ENCODE measurements at places on chromosomes 5 and 9.

- DNase-seq: no peak
These were observed 419.6 kb downstream of the DNAH5 start for GRCh38 chr5:13524936-13525335.

- DNase-seq: peak; percentile 94
These were observed at the start of gene SLC22A5 for GRCh38 chr5:132369474-132370180. TSS of gene SLC22A5 (plus strand) at chr5:132369710. CDS start at chr5:132369973, 263 bp downstream.

DNA sequence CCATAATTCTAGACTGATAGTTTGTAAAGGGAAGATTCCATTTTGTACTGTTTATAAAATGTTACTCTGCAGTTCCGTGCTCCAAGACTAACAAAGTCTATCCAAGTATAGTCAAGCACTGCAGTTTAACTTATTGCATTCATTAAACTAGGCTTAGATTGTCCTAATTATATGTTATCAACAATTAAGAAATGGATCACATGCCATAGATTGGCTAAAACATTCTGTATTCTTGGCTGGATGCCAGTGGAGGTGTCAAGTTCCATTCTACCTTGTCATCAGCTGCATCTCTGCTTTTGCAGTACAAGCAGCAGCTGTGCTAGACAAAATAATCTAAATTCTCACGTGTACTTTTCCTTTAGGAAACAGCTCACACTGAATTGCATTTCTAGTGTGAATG, 69.4 kb upstream of the MEF2C start:
- no peak for DNase-seq

GRCh38 chr9:114371973-114372917, 15.5 kb downstream of the AKNA start:
- peak; percentile 83 for DNase-seq

GRCh38 chr5:44885903-44886302, 77.2 kb downstream of the MRPS30 start:
- DNase-seq: no peak

DNA sequence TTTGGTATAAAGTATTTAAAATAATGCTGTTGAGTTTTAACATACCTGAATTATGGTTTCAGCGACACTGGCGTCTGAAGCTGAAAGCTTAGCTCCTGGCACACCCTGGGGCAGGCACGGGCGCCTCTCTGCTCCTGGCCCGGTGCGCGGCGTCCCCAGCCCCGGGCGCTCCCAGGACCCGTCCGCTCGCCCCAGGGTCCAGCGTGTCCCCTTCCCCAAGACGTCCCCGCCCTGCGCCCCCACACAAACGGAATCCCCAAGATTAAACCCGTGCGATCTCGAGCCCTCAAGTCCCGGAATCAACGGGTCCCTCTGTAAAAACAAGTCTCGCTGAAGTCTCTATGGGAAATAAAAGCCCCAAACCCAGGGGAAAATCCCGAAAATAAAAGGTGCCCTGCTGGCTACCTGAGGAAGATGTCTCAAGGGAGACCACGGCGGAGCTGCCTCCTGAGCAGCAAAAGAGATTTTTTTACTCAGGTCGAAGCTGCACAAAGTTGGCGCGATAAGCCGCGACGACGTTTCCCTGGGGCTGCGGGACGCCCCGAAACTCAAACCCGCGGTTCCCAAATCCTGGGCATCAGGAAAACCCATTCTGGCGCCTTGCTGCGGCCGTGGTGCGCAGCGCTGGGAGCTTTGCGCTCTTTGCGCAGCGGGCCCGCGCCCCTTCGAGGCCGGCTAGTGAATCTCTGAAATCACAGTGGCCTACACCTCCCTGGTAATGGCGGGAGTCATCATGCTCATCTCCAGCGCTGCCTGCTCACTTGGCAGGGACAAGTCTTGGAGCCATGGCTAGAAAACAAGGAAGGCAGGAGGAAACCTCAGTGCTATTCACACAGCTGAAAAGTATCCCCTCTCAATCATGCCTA, 6.3 kb upstream of the IFNA8 start:
- DNase-seq: peak; percentile 51

- peak; percentile 92 for DNase-seq
These were observed 57.3 kb upstream of the SLC28A3 start for GRCh38 chr9:84397822-84398221.

DNA sequence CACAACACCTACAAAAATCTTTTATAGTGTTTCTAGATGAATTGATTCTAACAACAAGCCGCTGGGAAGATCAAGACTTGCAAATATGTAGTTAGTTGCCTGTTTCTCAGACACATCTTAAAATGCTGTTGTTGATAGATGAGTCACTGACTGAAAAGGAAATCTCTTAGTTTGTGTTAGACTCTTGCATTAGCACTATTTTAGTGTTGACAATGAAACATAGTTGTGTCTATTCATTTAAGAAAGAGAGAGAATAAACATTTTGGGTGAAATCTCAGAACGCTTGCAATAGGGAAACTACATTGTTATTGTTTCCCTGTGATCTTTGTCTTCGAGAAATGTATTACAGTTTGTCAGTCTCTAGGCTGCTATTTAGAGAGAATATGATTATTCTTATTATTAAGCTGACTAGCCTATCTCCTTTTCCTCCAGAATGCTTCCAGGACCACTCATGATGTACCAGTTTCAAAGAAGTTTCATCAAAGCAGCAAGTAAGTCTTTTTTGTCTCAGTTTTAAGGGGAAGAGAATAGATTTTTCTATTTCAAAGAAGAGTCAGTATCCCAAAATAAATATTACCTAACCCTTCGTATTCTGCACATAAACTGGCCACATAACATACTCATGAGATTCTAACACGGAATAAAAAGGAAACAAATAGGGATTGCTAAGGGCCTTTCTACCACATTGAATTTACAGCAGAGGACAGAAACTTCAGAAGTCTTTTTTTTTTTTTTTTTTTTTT, 285.6 kb downstream of the ARHGAP26 start:
- DNase-seq: no peak

DNA sequence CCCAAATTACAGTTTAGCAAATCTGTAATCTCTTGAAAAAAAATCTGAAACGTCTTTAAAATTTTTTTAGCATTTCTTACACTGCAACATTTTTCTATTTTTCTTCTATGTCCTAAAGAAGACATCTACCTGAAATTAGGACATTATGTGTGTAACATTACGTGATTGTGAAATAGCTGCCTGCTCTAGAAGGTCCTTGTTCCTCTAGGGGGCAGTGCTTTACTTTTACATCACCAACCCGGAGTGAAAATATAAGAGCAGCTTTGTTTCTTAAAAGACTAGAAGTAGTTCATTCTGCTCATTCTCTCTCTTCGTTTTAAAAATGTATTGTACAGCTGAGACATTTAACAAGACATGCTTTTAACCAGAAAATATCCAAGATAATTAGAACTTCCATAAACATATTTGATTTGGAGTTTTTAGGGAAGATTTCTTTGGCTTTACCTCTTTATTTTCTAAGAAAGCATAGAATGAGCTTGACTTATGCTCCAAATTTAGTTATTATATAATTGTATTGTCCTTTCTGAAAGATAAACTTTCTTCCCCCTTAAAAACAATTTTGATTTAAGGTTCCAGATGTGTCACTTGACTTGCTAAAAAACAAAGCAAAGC, 48.1 kb upstream of the RIOK2 start:
- DNase-seq: peak; percentile 14

GRCh38 chr5:109741390-109741789, 51.7 kb downstream of the MAN2A1 start:
- no peak for DNase-seq

DNA sequence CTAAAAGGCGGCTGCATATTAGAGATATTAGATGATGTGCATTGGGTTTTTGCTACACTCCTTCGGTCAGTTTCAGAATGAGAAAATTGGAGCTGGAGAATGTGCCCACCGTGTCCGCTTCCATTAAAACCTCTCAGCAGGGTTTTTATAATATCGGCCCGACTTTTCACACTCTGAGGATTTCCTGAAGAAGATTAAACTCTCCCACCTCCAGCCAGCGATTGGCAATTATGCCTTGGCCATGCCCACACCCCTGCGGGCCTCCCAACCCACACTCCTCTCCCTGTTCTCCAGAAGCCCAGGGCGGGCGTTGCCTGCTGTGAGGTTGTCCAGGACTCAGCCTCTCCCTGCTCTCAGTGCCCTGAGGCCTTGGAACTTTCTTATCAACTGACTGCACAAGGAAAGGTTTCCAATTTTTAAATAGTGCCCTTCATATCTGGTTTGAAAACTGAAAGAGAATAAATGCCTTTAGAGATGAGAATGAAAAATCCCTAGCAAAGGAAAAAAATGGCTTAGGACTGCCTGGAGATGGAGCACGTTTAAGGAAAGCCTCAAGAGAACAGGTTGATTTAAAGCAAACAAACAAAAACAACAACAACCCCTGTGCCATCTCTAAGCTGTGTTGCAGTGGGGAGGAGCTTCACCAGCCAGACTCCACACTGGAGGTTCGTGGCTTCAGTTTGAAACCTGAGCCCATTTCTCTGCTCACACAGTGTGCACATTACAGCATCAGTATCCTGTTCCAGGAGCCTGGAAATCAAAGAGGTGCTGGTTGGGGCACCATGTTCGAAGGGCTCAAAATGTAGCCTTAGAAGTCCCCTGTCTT, 292.9 kb downstream of the NSG2 start:
- peak; percentile 75 for DNase-seq

- no peak for DNase-seq
These were observed 142.9 kb downstream of the SLCO4C1 start for GRCh38 chr5:102153003-102153759.

DNA sequence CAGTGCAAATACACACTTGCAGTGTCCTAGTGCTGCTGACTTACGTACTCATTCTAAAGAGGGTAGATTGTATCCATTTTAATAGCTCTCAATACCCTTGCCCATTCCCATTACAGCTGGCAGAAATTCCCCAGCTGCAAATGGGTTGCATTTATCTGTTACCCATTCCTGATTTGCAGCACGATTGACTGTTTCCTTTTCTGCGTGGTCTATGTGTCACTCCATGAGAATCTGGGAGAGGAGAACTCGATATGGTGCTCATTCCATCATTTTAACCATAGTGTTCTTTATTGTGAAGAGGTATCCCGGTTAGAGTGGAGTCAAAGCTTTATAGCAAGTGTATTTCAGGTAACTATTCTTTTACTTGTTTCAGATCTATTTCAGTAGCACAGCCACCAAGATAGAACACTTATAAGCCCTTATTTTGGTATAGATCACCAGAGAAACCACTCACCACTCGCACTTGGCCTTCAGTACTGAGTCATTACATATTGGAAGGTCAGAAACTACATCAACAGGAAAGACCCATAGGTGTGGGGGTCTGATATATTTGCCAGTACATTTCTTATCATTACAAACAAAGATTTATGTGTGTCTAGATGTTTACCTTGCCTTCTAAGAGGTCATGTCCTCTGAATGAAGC, 139.5 kb downstream of the MUSK start:
- no peak for DNase-seq

GRCh38 chr9:133057006-133057405, 4.8 kb upstream of the CEL start:
- DNase-seq: no peak

- DNase-seq: no peak
These were observed 21.1 kb upstream of the CDKN2AIPNL start for GRCh38 chr5:134432677-134433359.

GRCh38 chr5:1341863-1342262, 3.0 kb downstream of the CLPTM1L start:
- DNase-seq: no peak

- no peak for DNase-seq
These were observed 545.9 kb downstream of the RAB3C start for GRCh38 chr5:59128646-59129290.

DNA sequence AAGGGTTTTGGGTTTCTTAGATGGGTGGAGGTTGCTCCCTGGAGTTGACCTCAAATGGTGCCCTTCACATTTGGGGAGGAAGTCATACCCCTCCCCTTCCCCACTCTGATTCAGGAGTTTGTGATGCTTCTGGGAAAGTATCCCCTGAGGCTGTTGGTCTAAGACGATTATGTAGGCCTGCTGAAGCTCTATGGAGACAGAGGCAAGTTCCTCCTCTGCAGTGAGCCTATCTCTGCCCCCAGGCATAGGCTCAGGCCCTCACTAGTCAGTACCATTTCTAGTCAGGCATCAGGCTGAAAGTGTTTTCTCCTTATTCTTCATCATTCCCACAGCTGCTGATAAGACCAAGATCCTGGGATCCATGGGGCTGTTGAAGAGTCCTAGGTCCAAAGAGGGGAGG, 271.6 kb upstream of the NUDT12 start:
- DNase-seq: no peak

DNA sequence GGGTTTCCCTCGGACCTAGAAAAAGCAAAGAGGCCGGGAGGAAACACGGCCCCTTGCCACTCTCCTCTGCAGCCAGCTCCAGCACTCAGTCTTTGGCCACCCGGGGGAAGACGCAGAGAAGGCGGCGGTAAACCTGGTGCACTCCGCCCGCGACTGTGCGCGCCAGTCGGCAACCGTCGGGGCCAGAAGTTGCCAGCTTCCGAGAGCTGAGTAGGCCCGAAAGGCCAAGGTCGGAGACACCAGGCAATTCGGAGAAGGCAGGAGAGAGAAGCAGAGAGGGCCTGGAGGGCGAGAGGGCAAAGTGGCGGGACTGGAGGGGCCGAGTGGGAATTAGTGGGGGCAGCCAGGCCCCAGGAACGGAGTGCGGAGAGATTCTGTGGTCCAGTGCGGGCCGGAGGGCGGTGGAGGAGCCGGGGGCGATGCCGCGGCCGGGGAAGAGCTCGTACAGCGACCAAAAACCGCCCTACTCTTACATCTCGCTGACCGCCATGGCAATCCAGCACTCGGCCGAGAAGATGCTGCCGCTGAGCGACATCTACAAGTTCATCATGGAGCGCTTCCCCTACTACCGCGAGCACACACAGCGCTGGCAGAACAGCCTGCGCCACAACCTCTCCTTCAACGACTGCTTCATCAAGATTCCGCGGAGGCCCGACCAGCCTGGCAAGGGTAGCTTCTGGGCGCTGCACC, at the start of gene FOXB2:
FOXB2 (plus strand) TSS at position 420 of the 690 bp plus-strand sequence; CDS start at position 420, 0 bp downstream.
- DNase-seq: peak; percentile 90

DNA sequence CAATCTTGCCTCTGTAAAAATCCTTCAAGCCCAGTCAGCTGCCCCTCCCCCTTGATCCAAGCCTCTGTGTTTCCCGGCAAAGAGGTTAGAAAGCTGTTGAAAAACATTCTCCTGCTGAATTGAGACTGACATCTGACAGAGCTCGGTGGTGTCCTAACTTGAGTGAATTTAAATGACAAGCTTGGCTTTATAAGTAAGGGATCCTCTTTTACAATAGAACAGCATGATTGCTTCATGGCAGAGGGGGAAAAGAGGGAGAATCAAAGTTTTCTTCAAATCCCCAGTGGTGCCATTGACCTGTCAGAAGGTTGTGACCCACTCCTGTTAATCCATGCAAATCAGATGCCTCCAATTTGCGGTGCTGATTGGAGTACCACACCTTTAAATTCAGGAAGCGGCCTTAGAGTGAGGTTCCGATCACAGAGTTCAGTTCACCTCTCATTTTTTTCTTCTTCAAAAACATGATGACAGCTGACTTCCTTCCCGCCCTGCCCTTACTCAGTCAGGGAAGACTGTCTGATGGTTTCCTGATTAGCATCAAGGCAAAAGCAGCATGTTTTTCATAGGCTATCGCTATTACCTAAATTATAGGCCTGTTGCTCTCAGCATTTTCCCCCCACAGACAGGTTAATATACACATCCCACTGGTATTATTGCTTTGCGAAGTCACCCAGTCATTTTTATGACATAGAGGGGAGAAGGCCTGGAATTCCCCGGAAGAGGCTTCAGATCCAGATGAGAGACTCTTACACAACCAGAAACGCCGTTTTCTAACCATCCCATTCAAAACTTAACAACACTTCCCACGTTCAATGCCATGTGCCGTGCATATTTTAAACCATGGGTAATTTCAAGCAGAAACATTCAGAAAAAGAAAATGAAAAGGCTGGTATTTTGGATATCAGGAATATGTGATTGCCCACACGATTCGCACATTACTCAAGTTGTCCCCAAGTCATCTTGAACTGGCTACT, 141.4 kb downstream of the EBF1 start:
- DNase-seq: no peak

GRCh38 chr9:93897075-93897970, 57.8 kb downstream of the BARX1 start:
- DNase-seq: peak; percentile 67

Data from osteoblast (primary cell).